CD4-positive, alpha-beta memory T cell (primary cell): ENCODE measurements at places on chromosomes 7 and 10. TPM values are rescaled to one million over a fixed set of nuclear protein-coding genes. Genes with fewer than 3 reads are reported as not detected.
A peak's percentile ranks its signal among the peaks of the same experiment; 100 is the strongest.

DNA sequence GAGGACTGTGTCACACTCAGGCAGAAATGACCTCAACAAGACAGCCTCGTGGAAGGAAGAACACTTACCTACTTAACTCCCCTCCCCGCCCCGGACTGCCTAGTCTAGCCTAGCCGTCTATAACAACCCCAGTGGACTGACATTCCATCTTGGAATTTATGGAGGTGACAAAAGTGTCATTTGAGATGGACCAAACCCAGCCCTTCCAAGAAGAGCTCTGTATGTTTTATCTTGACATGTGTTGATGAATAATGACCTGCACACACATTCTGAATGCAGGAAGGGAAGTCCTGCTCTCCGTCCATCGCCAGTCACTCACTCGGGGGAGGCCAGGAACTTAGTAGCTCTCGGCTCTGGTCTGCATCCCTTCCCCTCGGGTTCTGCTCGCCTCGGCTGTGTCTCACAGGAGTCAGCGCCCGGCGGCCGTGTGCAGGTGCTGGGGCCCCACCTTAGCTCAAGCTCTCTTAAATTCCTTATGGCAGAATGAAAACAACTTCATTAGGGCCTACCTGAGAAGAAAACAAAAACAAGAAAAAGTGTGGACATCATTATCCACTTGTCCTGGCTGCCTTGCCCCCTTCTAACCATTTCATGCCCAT lies 140.9 kb upstream of the NPS start:
- H3K27me3 ChIP-seq = no peaks in the 10 kb centered on the region
- DNase-seq = no peak
- no peaks in the 10 kb centered on the region for H3K36me3 ChIP-seq
- H3K27ac ChIP-seq = no peak overlapping the region
- no peak overlapping the region for H3K4me3 ChIP-seq

DNA sequence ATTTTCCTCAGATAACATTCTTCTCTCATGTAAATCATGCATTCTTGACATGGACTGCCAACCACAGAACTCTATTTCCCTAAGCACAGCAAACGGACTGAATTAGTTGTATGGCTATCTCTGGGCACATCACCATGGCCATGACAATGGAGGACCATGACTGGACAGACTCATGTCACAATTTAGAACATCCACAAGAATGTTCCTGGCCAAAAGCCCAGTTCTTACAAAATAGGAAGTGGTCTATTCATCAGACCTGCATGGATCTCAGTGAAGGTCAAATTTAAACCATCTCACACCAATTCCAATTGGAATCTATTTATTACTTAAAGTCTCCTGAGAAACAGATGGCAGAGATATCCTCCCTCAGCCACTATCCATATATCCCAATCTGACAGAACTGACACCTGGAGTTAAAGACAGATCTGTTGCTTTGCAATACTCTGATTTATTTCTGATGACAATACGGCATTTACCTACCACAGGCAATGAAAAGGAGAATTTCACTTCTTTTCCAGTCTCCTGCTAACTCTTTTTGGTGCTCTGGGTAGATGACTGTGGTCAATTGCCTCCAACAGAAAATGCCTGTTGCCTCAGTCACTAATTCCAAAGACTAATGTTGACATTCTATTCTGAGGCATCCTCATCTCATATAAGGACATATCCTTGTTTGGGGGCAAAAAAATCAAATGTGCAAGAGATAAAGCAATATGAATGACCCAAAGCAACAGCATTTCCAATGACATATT lies 254.8 kb downstream of the HTR7 start:
- no peak overlapping the region for H3K27ac ChIP-seq
- no peaks in the 10 kb centered on the region for H3K4me1 ChIP-seq
- DNase-seq = no peak
- H3K36me3 ChIP-seq = no peaks in the 10 kb centered on the region
- no peaks in the 10 kb centered on the region for H3K27me3 ChIP-seq

DNA sequence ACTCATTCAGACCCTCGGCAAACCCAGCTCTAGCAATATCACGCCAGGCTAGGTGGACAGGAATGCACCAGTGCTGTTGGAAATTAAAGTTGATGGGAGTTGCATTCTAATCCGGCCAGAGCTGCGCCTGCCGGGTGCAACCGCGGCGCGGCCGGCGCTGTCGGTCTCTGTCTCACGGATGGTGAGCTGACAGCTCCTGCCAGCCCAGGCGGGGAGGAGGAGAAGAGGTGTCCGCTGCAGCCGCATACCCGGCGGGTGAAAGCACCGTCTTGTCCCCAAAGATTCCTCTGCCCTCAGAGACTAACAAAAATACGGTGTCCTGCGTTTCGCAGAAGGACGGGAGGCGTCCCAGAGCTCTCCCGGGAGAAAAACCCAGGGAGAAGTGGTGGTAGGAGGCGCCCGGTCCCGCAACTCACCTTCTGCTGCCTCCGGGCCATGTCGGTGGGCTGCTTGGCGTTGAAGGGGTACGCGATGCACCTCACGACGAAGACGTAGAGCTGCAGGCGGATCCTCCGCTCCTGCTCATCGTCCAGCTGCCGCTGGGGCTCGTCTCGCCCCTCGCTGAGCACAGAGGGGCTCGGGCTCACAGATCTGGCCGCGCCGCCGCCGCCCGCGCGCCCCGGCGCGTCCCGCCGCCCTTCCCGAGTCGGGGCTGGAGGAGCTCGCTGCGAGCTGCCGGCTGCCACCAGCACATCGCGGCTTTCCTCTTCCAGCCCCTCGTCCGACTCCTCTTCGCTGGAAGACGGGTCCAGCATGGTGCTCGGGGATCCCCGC lies 490 bp downstream of the CADPS2 start:
- DNase-seq = no peak
- peaks cover 16% of the 10 kb centered on the region for H3K27me3 ChIP-seq
- no peak overlapping the region for H3K4me3 ChIP-seq
- no peaks in the 10 kb centered on the region for H3K4me1 ChIP-seq
- no peaks in the 10 kb centered on the region for H3K36me3 ChIP-seq

GRCh38 chr7:27863880-27864279 lies 123.9 kb downstream of the TAX1BP1 start:
- H3K4me3 ChIP-seq = no peak overlapping the region
- H3K4me1 ChIP-seq = no peaks in the 10 kb centered on the region
- no peaks in the 10 kb centered on the region for H3K36me3 ChIP-seq
- DNase-seq = no peak

- H3K27ac ChIP-seq = no peak overlapping the region
- H3K36me3 ChIP-seq = no peaks in the 10 kb centered on the region
- no peaks in the 10 kb centered on the region for H3K27me3 ChIP-seq
- no peak for DNase-seq
- no peaks in the 10 kb centered on the region for H3K4me1 ChIP-seq
Observed at GRCh38 chr7:120402079-120402767, 129.2 kb downstream of the KCND2 start.

DNA sequence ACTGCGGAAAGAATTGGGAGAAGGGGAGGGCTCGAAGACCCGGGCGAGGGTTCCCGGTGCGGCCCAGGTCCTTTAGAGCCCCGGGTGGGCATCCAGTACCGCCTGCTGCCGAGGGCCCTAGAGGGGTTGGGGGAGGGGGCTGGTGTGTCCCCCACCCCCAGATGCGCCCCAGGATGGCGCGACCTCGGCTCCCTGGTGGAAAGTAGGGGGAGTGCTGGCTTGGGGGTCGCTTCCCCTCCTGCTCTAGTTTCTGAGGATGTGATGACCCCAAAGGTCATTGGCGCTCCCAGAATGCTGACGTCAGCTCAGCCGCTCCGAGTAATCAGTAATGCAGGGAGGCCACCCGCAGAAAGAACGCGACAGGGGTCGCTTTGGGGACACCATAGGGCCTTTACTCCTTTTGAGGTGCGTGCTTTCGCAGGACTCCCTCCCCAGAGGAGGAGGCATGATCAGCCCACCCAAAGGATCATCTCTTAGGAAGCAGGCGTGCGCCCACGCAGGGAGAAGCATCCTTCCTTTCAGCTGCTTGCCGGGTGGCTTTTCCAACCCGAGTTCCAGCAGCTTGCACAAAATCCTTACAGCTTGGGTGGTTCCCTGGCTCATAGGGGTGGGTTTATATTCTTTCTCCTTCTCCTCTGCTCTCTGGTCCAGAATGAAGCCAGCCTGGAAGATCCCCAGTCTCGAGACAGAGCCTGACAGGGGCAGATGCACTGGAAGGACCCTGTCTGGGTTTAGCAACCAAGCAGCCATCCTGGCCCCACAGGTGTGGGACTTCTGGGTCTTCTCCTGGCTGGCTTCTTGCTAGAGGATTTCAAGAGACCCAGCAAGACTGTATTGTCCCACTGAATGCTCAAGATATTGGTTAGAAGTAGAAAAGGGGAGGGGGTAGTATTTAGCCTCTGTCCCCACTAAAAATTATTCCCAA lies 1.3 kb upstream of the PRKAG2 start:
- peak overlapping the region; percentile 89 for H3K4me3 ChIP-seq
- H3K27me3 ChIP-seq = no peaks in the 10 kb centered on the region
- no peak for DNase-seq
- H3K4me1 ChIP-seq = peaks cover 20% of the 10 kb centered on the region
- H3K27ac ChIP-seq = peak overlapping the region; percentile 72
- H3K36me3 ChIP-seq = no peaks in the 10 kb centered on the region

DNA sequence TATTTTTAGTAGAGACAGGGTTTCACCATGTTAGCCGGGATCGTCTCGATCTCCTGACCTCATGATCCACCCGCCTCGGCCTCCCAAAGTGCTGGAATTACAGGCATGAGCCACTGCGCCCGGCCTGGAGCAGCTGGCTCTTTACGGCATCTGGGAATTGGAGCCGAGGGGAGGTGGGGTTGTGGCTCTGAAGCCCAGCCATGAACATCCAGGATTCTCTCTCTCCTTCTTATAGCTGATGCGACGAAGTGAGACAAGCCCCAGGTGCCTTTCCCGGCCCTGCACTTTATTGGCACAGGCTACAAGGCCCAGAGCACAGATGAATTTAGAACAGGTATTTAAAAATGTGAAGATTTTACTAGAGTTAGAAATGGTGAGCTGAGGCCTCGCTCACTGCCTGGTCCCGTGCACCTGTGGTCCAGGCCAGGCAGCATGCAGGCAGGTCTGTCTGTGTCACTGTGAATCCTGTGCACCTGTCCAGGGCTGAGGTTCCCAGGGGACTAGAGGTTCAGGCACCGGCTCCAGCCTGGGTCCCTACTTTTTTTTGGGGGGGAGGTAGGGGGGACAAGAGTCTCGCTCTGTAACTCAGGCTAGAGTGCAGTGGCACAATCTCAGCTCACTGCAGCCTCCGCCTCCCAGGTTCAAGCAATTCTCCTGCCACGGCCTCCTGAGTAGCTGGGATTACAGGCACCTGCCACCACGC lies 379.7 kb upstream of the FOXK1 start:
- no peaks in the 10 kb centered on the region for H3K36me3 ChIP-seq
- no peaks in the 10 kb centered on the region for H3K4me1 ChIP-seq
- H3K27ac ChIP-seq = no peak overlapping the region
- no peak overlapping the region for H3K4me3 ChIP-seq

DNA sequence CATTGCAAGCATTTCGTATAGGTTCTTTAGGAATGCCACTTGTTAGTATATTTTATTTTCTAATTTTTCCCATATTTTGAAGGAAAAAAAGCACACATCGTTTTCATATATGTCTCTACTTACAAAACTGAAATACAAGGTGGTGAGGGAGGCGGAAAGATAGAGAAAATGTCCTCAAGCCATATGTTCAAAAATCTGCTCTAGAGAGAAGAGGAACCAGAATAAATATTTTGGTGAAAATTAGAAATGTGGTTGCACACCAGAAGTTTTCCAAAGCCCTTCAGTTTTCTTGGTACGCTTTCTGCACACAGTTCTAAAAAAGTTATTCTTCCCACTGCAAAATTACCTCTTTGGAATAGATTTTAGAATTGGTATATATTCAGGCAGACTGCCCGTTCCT lies 107.4 kb upstream of the RHOBTB1 start:
- no peak for DNase-seq
- H3K27ac ChIP-seq = no peak overlapping the region
- H3K4me3 ChIP-seq = no peak overlapping the region
- no peaks in the 10 kb centered on the region for H3K4me1 ChIP-seq
- no peaks in the 10 kb centered on the region for H3K36me3 ChIP-seq

DNA sequence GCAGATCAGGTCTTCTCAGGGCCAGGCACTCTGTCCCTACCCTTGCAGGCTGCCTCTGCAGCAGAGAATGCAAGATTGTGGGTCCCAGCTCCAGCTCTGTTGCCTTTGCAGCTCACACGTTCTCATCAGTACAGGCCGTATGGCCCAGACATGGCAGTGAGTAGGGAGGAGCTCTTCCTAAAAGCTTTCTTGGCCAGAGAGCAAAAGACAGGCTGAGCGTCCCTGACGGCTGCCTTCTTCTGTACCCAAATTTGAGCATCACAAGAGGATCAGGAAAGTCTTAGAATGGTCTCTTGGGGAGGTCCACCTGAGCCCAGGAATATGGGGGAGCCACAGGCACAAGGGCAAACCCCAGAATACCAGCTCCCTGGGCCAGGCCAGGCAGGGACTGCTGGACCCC lies 266.3 kb upstream of the ZMIZ1 start:
- no peak overlapping the region for H3K27ac ChIP-seq
- no peak overlapping the region for H3K4me3 ChIP-seq
- no peaks in the 10 kb centered on the region for H3K36me3 ChIP-seq
- H3K27me3 ChIP-seq = no peaks in the 10 kb centered on the region
- H3K4me1 ChIP-seq = no peaks in the 10 kb centered on the region

GRCh38 chr7:22715969-22716368 lies 11.0 kb upstream of the IL6 start:
- no peak for DNase-seq
- H3K27ac ChIP-seq = no peak overlapping the region
- no peaks in the 10 kb centered on the region for H3K27me3 ChIP-seq
- H3K4me1 ChIP-seq = no peaks in the 10 kb centered on the region

- H3K27me3 ChIP-seq = no peaks in the 10 kb centered on the region
- no peak for DNase-seq
- H3K36me3 ChIP-seq = no peaks in the 10 kb centered on the region
- no peak overlapping the region for H3K4me3 ChIP-seq
- H3K27ac ChIP-seq = no peak overlapping the region
Observed at GRCh38 chr7:155277385-155277994, 20.2 kb upstream of the INSIG1 start.

- no peak for DNase-seq
- no peaks in the 10 kb centered on the region for H3K4me1 ChIP-seq
- no peak overlapping the region for H3K27ac ChIP-seq
- H3K27me3 ChIP-seq = no peaks in the 10 kb centered on the region
Observed at GRCh38 chr7:131606346-131607290, 50.2 kb upstream of the PODXL start.

GRCh38 chr10:22473459-22473858 lies 128.2 kb downstream of the SPAG6 start:
- H3K36me3 ChIP-seq = no peaks in the 10 kb centered on the region
- no peak for DNase-seq
- H3K27ac ChIP-seq = no peak overlapping the region
- peaks cover 46% of the 10 kb centered on the region for H3K27me3 ChIP-seq

Gene USP6NL
- total RNA-seq = 3.9 TPM

Gene TAS2R41
- 0.61 TPM for total RNA-seq

Gene STAG3
- total RNA-seq = 6.5 TPM

Gene SYT15
- total RNA-seq = 0.99 TPM

Gene PIP
- total RNA-seq = not detected
